ENCODE measurements at places on chromosomes 13 and 19. TPM values are rescaled to one million over a fixed set of nuclear protein-coding genes. Genes with fewer than 3 reads are reported as not detected.

Gene PLK5
- total RNA-seq, result not detected

Gene COX7A1
- total RNA-seq, result 17.0 TPM

Gene PGLYRP1
- not detected for total RNA-seq

Gene FXYD7
- total RNA-seq, result not detected

- DNase-seq, result no peak
Observed at GRCh38 chr19:43956827-43957226, 5.8 kb downstream of the ZNF221 start.

GRCh38 chr19:58218899-58219298 lies 9.8 kb upstream of the ZNF544 start:
- DNase-seq, result no peak

- DNase-seq, result no peak
Observed at GRCh38 chr19:3503036-3503572, 2.6 kb upstream of the DOHH start.

- no peak for DNase-seq
Observed at GRCh38 chr19:31575846-31576335, 226.7 kb upstream of the TSHZ3 start.

DNA sequence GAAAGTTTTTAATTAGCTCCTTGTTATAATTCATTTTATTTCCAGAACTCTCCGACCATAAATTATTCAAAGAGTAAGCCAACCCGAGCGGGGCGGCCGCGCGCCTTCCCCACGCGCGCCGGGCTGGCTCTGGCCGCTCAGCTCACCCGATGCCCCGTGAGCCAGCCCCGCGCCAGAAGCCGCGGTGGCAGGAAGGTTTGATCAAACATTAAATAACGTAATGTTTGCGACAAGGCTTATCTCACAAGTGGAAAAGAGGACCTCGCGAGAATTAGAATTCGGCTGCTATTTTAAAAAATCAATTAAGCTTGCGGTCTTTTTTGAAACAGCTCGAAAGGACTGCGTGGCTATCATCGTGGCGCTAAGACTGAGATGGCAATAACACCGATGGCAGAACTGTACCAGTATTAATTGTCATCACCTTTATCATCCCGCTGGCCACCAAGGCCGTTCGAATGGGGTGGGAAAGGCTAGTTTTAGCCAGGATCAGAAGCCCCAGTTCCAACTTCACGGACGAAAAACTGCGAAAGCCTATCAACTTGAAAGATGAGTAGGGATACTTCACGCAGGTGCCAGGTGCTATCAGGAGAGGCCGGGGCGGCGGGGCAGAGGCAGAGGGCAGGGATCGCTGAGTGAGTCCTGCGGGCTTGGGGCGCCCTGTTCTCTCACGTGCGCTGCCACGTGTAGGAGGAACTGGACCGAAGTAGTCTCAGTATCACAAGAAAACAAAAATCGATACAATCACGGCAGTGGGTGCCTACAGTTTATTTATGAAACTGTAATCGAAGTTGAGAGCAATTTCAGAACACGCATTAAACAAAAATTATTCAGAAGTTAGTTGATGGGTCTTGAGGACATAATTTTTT lies 6.4 kb downstream of the POU4F1 start:
- DNase-seq, result no peak

GRCh38 chr19:31139871-31140505 lies 209.2 kb downstream of the TSHZ3 start:
- peak; percentile 79 for DNase-seq

DNA sequence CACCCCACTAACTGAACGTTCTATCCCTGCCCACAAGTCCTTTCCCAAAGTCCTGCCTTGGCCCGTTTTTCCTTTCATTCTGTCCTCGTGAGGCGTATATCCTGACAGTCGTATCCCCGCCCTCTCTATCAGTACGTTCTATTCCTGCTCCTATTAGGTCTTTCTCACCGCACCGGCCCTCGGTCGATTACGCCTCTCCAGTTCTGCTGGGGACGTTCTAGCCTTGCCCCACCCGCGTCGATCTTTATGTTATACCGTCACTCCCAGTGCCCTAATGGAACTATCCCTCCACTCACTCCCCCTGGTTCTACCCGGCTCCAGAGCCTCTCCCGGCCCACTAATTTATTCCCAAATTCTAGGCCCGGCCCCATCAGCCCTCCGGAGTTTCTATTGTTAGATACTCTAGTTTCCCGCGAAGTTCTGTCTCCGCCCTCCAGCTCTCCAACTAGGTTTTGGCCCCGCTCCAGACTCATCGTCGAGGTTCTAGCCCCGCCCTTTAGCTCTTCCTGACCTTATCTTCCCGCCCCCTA lies 2.0 kb downstream of the PLAUR start:
- no peak for DNase-seq

DNA sequence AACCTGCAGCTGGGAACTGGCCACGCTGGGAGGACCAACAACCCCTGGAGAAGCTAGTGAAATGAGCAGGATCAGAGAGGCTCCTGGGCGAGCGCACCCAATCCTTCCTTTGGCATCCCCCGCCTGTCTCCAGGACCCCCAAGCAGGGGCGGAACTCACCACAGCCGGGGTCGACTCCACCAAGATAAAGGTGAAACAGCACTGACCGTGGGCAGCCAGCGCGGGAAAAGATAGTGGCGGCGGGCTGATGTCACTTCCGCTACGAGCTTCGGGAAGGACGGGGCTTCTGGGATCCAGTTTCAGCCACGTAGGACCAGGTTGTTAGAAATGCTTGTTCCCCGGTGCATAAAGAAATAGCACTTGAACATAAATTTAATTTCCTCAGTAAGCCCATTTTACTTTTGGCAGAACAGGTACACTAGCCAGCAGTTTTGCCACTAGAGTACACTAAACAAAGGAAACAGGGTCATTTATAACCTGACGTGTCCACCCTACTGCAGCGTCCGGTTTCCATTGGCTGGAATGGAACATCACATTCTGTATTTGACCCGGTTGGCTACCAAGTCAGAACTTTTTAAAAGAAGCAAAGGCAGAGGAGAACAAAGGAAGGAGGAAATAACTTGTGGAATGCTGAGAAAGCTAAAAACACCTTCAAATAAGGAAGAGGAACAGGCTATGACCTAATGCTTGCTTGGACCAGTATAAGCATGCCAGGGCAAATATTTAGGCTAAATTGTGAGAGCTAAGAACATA lies 25.5 kb upstream of the ZNF562 start:
- DNase-seq, result no peak

DNA sequence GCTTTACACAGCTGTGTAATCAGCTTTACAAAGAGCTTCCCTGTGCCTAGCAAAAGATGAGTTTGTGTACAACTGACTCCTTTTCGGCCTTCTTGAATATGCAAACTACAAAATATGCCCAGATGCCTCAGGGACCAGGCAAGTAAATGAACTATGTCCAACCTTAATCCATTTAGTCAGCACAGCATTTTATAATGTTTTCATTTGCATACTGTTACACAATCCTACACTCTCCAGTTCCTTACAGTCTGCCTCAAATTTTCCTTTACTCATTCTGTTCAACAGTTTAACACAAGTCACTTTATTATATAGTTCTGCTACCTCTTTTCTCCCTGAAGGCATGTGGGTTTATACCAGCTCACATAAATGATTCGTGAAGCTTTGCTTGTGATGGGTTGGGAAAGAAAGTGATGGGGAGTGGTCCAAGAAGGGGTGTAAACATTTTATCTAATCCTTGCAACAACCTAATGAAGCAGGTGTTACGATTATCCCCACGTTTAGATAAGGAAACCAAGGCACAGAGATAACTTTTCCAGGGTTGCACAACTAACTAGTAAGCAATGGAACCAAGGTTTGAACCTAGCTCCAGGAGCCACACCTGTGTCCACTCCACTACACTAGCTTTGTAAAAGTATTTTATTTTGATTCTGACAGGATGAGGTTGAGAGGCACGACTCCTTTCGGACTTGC lies 3.3 kb upstream of the USP12 start:
- DNase-seq, result no peak
